ENCODE measurements at places on chromosomes 3 and 15.

DNA sequence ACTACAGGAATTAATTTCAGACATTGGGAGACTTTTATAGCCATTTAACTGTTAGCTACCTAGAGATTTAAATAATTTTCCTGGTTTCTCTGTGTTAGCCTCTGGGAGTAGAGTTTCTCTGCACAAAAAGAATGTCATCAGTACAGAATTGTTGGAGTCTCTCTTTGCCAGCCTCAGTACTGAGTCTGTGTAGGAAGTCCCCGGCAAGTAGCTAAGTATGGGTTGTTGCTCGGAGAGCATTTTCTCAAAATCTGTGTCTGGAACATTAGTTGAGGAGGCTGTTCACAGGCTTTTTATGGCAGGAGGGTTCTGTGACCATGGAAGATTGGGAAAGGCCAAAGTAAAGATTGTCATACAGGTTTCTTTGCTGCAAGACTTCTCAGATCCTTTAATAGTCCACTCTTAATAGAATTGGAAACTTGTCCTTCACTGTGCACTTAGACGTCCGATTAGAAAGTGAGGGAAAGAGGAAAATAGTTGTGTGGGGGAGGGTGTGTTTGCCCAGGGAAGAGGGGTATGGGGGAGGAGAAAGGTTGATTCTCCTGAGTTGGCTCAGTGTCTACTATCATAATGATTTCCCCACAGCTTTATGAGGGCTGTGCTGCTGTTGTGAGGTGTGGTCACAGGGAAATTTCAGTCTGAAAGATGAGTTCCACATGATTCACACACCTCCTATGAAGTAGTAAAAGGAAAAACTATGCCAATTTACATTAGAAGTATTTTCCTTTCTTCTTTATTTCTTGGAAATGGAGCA lies 207.1 kb downstream of the PTPRG start:
- DNase-seq: no peak

- DNase-seq: no peak
Observed at GRCh38 chr15:72047020-72047419, 70.9 kb downstream of the MYO9A start.

- DNase-seq: no peak
Observed at GRCh38 chr3:131658115-131658514, 155.3 kb upstream of the MRPL3 start.

DNA sequence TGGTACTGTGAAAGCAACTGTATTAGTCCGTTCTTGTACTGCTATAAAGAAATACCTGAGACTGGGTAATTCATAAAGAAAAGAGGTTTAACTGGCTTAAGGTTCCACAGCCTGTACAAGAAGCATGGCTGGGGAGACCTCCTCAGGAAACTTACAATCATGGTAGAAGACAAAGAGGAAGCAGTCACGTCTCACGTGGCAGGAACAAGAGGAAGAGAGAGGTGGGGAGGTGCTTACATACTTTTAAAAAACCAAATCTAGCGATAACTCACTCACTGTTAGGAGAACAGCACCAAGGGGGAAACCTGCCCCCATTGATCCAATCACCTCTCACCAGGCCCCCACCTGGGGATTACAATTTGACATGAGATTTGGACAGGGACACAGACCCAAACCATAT lies 48.9 kb downstream of the IQGAP1 start:
- DNase-seq: no peak

GRCh38 chr15:63146684-63147083 lies 10.6 kb downstream of the RPS27L start:
- DNase-seq: no peak

GRCh38 chr3:111768571-111769100 lies 90.4 kb upstream of the PHLDB2 start:
- no peak for DNase-seq

- no peak for DNase-seq
Observed at GRCh38 chr3:177594096-177594495, 396.8 kb upstream of the TBL1XR1 start.

GRCh38 chr3:38017445-38018295 lies 11.8 kb downstream of the PLCD1 start:
- no peak for DNase-seq
